MCF 10A (cell line): ENCODE measurements at places on chromosomes 5 and 9. TPM values are rescaled to one million over a fixed set of nuclear protein-coding genes. Genes with fewer than 3 reads are reported as not detected.

GRCh38 chr5:32984851-32985610, 273.9 kb downstream of the NPR3 start:
- H3K4me1 ChIP-seq = peaks cover 6% of the 10 kb centered on the region

DNA sequence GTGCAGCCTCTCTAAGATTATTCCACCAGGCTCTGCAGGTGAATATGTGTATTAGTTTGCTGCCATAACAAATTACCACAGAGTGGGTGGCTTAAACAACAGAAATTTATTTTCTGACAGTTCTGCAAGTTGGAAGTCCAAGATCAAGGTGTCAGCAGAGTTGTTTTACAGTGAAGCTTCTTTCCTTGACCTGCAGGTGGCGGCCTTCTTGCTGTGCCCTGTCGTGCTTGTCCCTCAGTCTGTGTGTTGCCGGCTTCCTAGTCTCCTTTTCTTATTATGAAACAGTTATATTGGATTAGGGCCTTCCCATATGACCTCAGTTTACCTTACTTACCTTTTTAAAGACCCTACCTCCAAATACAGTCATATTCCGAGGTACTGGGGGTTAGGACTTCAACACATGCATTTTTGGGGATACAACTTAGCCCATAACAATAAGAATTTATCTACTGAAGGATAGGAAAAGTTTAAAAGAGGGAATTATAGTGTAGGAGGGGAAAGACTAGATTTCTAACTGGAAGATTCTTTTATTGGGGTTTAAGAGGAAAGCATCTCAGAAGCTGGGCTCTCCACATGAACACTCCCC, 97.4 kb downstream of the OSTF1 start:
- H3K36me3 ChIP-seq = no peaks in the 10 kb centered on the region
- H3K27ac ChIP-seq = no peak overlapping the region
- peak; percentile 64 for DNase-seq
- H3K4me1 ChIP-seq = peaks cover 5% of the 10 kb centered on the region
- no peaks in the 10 kb centered on the region for H3K27me3 ChIP-seq
- no peak overlapping the region for H3K4me3 ChIP-seq

- peak; percentile 89 for DNase-seq
- peaks cover 50% of the 10 kb centered on the region for H3K4me1 ChIP-seq
- H3K27me3 ChIP-seq = no peaks in the 10 kb centered on the region
- H3K36me3 ChIP-seq = no peaks in the 10 kb centered on the region
These were observed 60.2 kb upstream of the SLC25A51 start for GRCh38 chr9:37963936-37964739.

DNA sequence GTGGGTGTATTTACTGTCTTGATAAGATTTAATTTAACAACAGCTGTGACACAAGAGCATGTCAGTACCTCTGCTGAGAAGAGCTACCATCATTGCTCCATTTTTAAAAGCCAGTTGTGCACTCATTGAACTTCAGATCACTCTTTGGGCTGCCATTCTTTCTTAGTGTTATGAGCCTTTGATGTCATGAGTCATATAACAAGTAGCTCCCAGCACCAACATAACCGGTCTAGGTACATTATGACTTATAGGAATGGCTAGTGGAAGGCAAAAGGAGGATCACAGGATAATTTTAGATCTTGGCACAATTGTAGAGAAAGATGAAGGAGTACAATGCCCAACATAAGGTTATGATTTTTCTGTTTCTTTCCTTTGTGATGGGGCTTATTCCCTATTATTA, 170.8 kb upstream of the FBN2 start:
- no peaks in the 10 kb centered on the region for H3K36me3 ChIP-seq
- no peak overlapping the region for H3K4me3 ChIP-seq
- no peaks in the 10 kb centered on the region for H3K27me3 ChIP-seq
- no peaks in the 10 kb centered on the region for H3K4me1 ChIP-seq
- no peak for DNase-seq

DNA sequence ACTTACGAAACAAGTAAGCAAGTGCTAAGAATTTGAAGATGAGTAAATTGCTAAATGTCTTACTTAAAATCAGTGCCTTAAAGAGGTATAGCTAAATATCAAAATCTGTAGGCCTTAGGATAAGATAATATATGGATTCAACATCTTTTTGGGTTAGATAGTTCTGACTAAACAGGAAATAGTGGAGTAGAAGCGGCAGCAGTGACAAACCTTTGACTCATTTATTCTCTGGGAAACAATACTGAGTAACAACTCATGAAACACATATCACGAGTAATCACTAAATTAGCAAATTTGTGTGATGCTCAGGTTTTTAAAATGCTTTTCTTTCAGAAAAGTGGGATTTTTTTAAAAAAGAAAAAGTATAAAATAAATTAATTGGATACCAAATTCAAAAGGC, 762.1 kb upstream of the TYRP1 start:
- H3K4me3 ChIP-seq = no peak overlapping the region
- H3K4me1 ChIP-seq = peaks cover 9% of the 10 kb centered on the region
- H3K27ac ChIP-seq = peak overlapping the region; percentile 32
- no peaks in the 10 kb centered on the region for H3K36me3 ChIP-seq

- no peaks in the 10 kb centered on the region for H3K4me1 ChIP-seq
- H3K27me3 ChIP-seq = peaks cover 26% of the 10 kb centered on the region
- H3K36me3 ChIP-seq = no peaks in the 10 kb centered on the region
- no peak for DNase-seq
These were observed 420.6 kb downstream of the MED10 start for GRCh38 chr5:5957737-5958136.

DNA sequence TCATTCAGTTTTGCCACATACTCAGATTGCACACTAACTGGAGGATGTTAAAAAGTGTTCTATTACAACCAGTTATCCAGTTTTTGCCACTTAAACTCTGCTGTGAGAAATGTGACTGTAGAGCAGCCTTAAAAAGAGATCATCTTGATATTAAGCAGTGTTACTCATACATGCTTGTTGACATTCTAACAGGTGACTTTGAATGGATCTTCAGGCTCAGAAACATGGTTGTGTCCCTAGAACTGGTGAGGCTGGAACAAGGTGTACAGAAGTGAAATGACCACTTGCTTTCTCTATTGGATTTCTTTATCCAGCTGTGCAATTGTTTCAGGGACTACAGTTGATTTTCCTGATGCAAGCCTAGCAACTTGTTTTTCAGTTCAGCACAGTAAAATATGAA, 166.1 kb upstream of the CCDC152 start:
- no peaks in the 10 kb centered on the region for H3K36me3 ChIP-seq
- peaks cover 22% of the 10 kb centered on the region for H3K4me1 ChIP-seq
- H3K4me3 ChIP-seq = no peak overlapping the region
- no peak for DNase-seq
- no peak overlapping the region for H3K27ac ChIP-seq

- peaks cover 13% of the 10 kb centered on the region for H3K4me1 ChIP-seq
- no peak overlapping the region for H3K27ac ChIP-seq
- H3K4me3 ChIP-seq = peak overlapping the region; percentile 75
These were observed 11.3 kb downstream of the C9orf50 start for GRCh38 chr9:129609486-129610212.

DNA sequence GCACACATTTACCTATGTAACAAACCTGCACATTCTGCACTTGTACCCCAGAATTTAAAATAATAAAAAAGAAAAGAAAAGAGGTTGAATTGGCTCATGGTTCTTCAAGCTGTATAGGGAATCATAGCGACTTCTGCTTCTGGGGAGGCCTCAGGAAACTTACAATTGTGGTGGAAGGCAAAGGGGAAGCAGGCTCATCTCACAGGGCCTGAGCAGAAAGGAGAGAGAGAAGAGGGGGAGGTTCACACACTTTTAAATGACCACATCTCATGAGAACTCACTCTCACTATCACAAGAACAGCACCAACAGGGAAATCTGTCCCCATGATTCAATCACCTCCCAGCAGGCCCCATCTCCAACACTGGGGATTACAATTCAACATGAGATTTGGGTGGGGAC, 214.6 kb downstream of the CDK5RAP2 start:
- H3K4me1 ChIP-seq = peaks cover 7% of the 10 kb centered on the region
- H3K27me3 ChIP-seq = no peaks in the 10 kb centered on the region
- H3K27ac ChIP-seq = no peak overlapping the region
- H3K36me3 ChIP-seq = no peaks in the 10 kb centered on the region

GRCh38 chr5:63961125-63961597, 1.1 kb downstream of the HTR1A start:
- no peak overlapping the region for H3K27ac ChIP-seq
- no peak for DNase-seq
- H3K4me3 ChIP-seq = no peak overlapping the region
- peaks cover 4% of the 10 kb centered on the region for H3K4me1 ChIP-seq
- no peaks in the 10 kb centered on the region for H3K36me3 ChIP-seq

DNA sequence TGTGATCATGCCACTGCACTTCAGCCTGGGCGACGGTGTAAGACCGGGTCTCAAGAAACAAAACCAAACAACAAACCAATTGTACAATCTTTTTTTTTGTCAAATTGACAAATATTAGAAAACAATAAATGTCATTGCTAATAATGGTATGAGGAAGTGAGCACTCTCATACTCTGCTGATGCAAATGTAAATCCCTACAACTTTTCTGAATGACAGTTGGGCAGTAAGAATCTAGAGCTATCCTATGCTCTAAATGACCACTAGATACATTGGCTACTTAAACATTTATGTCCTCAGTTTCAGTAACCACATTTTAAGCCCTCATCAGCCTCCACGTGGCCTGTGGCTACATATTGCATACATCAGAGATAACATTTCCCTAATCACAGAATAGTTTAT, 256.2 kb downstream of the FER start:
- H3K27ac ChIP-seq = no peak overlapping the region
- peaks cover 4% of the 10 kb centered on the region for H3K36me3 ChIP-seq
- no peak overlapping the region for H3K4me3 ChIP-seq
- no peaks in the 10 kb centered on the region for H3K4me1 ChIP-seq
- DNase-seq = no peak
- no peaks in the 10 kb centered on the region for H3K27me3 ChIP-seq

- H3K27me3 ChIP-seq = peaks cover 31% of the 10 kb centered on the region
- H3K36me3 ChIP-seq = no peaks in the 10 kb centered on the region
- DNase-seq = no peak
- no peak overlapping the region for H3K27ac ChIP-seq
- H3K4me1 ChIP-seq = no peaks in the 10 kb centered on the region
These were observed 35.7 kb upstream of the LHX2 start for GRCh38 chr9:123975871-123976270.

DNA sequence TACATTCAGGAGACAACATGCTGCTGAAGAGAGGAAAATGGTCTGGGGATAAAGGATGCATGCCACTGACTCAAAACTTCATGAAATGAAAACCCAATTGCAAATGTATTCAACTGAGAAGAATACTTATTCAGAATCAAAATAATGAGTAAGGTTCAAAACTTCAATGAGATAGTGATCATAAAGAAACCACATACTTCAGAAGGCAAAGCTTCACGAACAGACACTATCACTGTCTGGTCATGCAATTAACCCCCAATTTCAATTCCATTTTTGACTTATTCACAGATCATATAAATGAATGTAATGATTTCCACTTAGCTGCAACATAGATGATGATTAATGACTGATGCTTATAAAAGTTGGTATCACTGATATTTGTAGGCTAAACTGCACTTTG, 33.0 kb upstream of the CTNNAL1 start:
- H3K27ac ChIP-seq = no peak overlapping the region
- H3K4me3 ChIP-seq = no peak overlapping the region
- DNase-seq = no peak
- no peaks in the 10 kb centered on the region for H3K27me3 ChIP-seq

GRCh38 chr5:138661991-138662434, 86.8 kb upstream of the HSPA9 start:
- peaks cover 24% of the 10 kb centered on the region for H3K4me1 ChIP-seq
- H3K36me3 ChIP-seq = no peaks in the 10 kb centered on the region
- H3K27ac ChIP-seq = no peak overlapping the region
- H3K27me3 ChIP-seq = no peaks in the 10 kb centered on the region
- no peak overlapping the region for H3K4me3 ChIP-seq

GRCh38 chr9:70564468-70565335, 150.2 kb upstream of the KLF9 start:
- no peaks in the 10 kb centered on the region for H3K27me3 ChIP-seq
- no peak for DNase-seq
- H3K27ac ChIP-seq = no peak overlapping the region
- H3K4me1 ChIP-seq = peaks cover 12% of the 10 kb centered on the region

DNA sequence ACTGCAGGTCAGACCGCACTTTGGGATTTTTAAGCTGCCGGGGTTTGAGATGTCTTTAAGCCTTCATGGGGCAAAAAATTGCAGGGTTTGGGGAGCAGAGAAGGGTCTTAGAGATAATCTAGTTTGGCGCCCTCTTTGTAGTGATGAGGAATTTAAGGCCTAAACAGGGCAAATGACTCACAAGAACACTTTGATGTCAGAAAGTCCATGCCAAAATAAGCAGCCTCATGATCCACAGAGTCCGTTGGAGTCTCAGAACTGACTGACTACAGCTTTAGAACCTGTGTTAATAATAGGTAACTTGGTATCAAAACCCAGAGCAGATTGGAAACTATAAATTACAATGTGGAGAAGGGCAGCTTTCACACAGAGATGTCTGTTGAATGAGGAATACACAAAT, 35.9 kb upstream of the PTGS1 start:
- no peak overlapping the region for H3K27ac ChIP-seq
- H3K4me3 ChIP-seq = no peak overlapping the region
- peak; percentile 16 for DNase-seq
- H3K27me3 ChIP-seq = peaks cover 15% of the 10 kb centered on the region
- H3K4me1 ChIP-seq = peaks cover 5% of the 10 kb centered on the region
- peaks cover 10% of the 10 kb centered on the region for H3K36me3 ChIP-seq

DNA sequence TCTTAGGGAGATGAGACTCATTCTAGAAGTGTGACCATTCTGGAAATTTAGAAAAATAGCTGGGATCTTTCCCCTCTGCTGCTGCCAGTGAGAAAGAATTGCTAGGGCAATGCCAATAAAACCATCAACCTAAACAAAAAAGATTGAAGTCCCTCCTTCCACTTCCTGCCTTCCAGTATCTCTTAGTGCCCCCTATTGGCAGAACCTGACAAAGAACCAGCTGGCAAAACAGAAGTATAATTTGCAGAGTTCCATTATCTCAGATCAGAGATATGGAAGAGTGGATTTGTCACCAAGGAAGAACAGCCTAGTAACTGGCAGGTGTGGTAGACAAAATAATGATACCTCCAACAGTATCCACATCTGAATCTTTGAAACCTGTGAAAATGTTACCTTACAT, 13.8 kb upstream of the PLCXD3 start:
- H3K4me3 ChIP-seq = no peak overlapping the region
- no peaks in the 10 kb centered on the region for H3K36me3 ChIP-seq
- H3K27me3 ChIP-seq = peaks cover 34% of the 10 kb centered on the region

GRCh38 chr9:115374724-115375268, 256.8 kb upstream of the TNC start:
- H3K36me3 ChIP-seq = no peaks in the 10 kb centered on the region
- DNase-seq = no peak
- H3K27ac ChIP-seq = no peak overlapping the region
- no peak overlapping the region for H3K4me3 ChIP-seq
- H3K4me1 ChIP-seq = peaks cover 12% of the 10 kb centered on the region

- no peak for DNase-seq
- peaks cover 10% of the 10 kb centered on the region for H3K4me1 ChIP-seq
- no peak overlapping the region for H3K4me3 ChIP-seq
- H3K36me3 ChIP-seq = no peaks in the 10 kb centered on the region
- no peak overlapping the region for H3K27ac ChIP-seq
These were observed 20.4 kb upstream of the EXOC3 start for GRCh38 chr5:422323-423232.

- H3K27me3 ChIP-seq = no peaks in the 10 kb centered on the region
- no peaks in the 10 kb centered on the region for H3K4me1 ChIP-seq
- H3K4me3 ChIP-seq = no peak overlapping the region
- no peak for DNase-seq
- H3K36me3 ChIP-seq = peaks cover 12% of the 10 kb centered on the region
These were observed 119.5 kb upstream of the ACOT12 start for GRCh38 chr5:81513473-81513872.

SLC25A2 gene
- 0.37 and 0.79 TPM in 2 replicates for total RNA-seq

FLT4 gene
- not detected in 2 replicates for total RNA-seq

GDNF gene
- total RNA-seq = not detected in 2 replicates

GMCL2 gene
- not detected in 2 replicates for total RNA-seq

NR6A1 gene
- 0.91 and 2.0 TPM in 2 replicates for total RNA-seq

ARL10 gene
- total RNA-seq = 1.1 and 1.3 TPM in 2 replicates

GABBR2 gene
- total RNA-seq = not detected in 2 replicates

ADAMTS16 gene
- total RNA-seq = not detected in 2 replicates
